ENCODE measurements at places on chromosomes 16 and 17.

DNA sequence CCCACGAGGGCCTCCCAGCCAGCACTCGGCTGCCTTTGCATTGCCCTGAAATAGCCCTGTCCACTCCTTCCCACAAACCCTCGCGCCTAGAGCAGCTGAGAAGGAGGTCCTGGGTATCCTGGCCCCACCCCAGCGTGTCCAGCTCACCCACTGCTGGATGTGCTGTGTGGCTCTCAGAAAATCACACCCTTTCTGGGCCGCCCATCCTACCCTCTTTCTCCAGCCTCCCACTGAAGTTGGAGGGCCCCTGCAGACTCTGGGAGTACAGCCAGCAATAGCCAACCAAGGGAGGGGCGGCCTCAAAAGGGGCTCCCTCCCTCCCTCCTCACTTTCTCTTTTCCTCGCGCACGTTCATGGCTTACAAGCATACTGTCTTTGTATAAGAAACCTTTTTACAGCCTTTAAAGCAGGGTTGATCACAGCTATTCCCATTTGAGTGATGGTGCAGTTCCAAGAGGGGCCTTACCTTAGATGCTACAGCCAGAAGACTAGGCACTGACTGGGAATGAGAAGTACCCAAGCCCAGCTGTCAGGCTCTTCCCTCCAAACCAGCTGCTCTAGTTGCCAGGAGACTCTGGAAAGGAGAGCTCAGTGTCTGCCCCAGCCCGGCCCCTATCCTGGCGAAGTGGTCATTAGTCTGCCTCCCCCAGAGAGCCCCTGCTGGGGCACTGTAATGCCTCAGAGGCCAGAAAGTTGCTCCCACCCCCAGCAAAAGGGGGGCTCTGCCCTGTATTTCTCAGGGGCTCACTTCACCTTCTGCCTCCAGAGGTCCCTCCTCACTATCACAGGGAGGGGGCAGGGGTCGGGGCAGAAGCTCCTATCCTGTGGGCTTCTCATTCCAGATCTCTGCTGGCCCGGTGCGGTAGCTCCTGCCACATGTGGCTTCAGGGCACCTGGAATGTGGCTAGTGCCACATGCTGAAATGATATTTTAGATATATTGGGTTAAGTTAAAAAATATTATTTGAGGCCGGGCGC lies 38.1 kb downstream of the DCAKD start:
- DNase-seq, result no peak

DNA sequence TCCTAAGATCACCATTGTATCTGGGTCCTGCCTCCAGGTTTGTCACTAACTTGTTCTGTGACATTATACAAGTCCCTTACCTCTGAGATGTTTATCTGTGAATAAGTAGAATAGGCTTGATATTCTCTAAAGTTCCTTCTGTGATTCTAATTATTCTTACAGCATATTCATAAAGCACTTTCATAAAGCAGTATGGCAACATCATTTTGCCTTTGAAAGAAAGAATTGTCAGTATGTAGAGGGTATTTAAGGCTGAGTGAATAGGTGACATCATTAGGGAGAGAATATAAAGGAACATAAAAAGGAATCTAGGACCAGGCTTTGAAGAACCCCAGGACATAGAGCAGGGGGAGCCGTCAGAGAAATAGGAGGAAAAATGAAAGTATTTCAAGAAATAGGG lies 15.6 kb downstream of the VMP1 start:
- DNase-seq, result no peak

- DNase-seq, result no peak
These were observed 24.3 kb downstream of the CD300A start for GRCh38 chr17:74490716-74491115.

DNA sequence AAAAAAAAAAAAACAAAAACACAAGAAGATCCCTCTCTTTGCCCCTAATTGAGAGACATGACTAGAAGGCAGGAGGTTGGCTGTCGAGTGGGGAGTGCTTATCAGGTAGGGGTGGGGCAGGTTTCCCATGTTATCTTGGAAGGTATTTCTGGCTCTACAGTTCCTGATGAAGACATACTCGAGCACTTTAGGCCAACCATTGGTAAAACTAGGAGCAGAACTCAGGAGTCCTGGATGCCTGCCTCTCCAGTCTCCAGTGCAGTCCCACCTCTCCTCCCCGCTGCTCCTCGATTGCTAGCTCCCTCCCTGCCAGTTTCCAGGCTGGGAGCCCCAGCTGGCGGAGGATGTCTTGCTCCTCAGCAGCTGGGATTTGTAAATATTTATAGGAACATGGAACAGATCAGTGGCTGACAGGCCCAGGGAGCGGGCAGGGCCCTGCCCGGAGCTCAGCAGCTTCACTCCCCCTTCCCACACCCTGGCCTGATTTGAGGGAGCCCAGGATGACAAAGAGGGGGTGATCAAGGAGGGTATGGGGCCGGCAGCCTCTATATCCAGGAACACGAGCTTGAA lies 11.4 kb upstream of the C1QL1 start:
- no peak for DNase-seq

DNA sequence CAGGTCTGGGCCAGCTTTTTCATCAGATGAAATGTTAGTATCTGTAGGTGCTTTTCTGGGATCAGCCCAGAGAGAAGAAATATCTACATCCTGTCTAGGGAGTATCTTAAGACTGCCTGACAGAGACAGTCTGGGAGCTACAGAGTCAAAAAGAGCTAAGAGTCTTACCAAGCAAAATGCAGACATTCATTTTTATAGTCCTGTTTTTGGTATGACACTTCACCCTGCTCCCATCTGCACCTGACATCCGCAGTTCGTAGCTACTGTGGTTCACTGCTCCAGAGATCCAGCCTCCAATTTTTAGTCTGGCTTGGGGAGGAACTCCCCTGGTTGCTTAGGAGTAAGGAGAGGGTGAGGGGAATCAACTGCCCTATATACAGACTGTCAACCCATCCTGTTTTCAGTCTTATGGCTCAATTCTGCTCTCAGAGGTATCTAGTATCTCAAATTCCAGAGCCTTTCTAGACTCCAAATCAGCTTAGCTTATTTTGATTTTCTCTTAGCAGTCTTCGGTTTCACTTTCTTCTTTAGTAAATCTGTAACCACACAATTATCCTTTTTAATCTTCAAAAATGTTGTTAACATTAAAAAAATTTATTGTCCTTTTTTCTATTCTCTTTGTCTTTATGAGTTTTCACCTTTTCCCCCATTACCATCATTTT lies 97.8 kb downstream of the TMEM100 start:
- no peak for DNase-seq

DNA sequence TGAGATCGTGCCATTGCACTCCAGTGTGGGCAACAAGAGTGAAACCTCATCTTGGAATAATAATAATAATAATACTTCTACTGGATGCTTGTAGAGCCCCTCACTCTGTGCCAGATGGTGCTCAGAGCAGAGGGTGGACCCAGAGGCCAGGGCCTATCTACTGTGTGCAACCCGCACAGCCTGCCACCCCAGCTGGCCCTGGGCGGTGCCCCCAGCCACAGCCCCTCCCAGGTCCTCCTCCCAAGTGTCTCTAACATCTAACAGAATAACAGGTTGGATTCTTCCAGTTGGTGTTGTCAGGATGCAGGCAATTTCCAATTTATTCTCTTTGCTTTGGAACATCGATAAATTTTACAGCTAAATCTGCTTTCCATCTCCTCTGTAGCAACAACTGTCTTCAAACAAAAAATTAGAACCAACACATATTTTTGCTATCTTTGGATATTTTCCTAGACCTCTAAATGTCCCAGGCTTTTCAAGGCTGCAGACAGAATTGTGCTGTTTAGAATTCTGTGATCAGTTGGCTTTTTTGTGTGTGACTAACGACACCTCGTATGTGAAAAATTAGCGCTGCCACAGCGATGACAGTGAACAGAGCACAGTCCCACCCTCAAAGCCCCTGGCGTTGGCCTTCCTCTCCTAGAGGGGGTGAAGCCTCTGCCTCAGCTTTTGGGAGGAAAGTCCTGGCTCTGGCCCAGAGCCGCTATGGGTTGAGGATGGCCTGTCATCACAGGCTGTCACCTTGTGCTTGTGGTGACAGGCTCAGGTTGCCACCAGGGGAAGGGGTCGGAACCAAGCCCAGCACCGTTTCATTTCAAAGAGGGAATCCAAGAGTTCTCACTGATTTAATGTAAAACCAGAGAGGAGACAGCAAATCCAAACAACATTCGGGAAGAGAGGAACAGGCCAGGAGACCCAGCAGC lies 7.6 kb upstream of the EVPL start:
- no peak for DNase-seq
